Lower lobe of right lung (tissue), 2 donors: ENCODE measurements at places on chromosomes 6 and 20. TPM values are rescaled to one million over a fixed set of nuclear protein-coding genes. Genes with fewer than 3 reads are reported as not detected.

DNA sequence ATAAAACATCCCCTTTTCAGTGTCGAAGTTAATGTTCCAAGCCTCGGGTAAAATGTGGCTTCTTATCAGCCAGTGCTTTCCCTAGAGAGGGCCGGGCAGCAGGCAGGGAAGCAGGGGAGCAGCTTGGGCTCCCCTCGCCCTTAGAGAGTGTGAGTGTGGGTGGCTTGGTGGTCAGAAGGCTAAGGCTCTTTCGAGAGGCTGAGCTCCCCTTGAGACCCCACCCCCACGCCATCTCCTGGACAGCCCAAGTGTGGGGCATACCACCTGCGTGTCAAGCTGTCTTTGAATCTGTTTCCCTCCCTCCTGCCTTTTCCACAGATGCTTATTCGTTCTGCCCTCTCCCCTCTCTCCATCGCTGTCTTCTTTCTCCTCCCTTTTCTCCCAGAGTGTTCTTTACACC is 95.1 kb upstream of the FOXP4 start:
- H3K4me1 ChIP-seq: peaks cover 26% of the 10 kb centered on the region
- no peak for DNase-seq
- no peak overlapping the region for H3K4me3 ChIP-seq
- H3K36me3 ChIP-seq: no peaks in the 10 kb centered on the region

The CRYBG1 gene
- 27.9 TPM for total RNA-seq

- H3K27ac ChIP-seq: no peak overlapping the region
- no peak overlapping the region for H3K4me3 ChIP-seq
- H3K4me1 ChIP-seq: no peaks in the 10 kb centered on the region
- H3K36me3 ChIP-seq: no peaks in the 10 kb centered on the region
- DNase-seq: no peak
These were observed 186.1 kb downstream of the TASP1 start for GRCh38 chr20:13452470-13453124.

GRCh38 chr6:79872303-79872702 is 75.0 kb downstream of the ELOVL4 start:
- H3K27ac ChIP-seq: no peak overlapping the region
- peaks cover 8% of the 10 kb centered on the region for H3K4me1 ChIP-seq
- H3K4me3 ChIP-seq: no peak overlapping the region
- no peaks in the 10 kb centered on the region for H3K36me3 ChIP-seq
- no peaks in the 10 kb centered on the region for H3K27me3 ChIP-seq

DNA sequence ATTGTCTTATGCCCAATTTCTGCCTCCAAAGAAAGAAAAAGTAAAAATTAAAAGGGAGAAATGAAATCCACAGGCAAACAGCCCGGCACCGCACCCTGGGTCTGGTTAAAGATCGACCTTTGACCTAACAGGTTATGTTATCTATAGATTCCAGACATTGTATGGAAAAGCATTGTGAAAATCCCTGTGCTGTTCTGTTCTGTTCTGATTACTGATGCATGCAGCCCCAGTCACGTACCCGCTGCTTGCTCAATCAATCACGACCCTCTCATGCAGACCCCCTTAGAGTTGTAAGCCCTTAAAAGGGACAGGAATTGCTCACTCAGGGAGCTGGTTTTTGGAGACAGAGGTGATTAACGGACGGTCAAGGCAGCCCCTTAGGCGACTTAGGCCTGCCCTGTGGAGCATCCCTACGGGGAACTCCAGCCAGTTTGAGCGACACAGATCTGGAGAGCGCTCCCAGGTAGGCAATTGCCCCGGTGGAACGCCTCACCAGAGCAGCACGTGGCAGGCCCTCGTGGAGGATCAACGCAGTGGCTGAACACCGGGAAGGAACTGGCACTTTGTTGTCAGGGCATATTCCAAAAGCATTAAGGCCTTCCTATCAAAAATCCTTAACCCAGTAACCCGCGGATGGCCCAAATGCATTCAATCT is 12.0 kb upstream of the HFE start:
- no peak overlapping the region for H3K27ac ChIP-seq
- peaks cover 5% of the 10 kb centered on the region for H3K4me1 ChIP-seq
- no peak overlapping the region for H3K4me3 ChIP-seq
- H3K27me3 ChIP-seq: no peaks in the 10 kb centered on the region

The CD40 gene
- total RNA-seq: 35.7 TPM
